Stimulated activated CD4-positive, alpha-beta T cell treated with anti-CD3 and anti-CD28 coated beads, Interleukin-2, amount 100 ng/mL, for 24 hours (primary cell): ENCODE measurements at places on chromosomes 5 and 9.

DNA sequence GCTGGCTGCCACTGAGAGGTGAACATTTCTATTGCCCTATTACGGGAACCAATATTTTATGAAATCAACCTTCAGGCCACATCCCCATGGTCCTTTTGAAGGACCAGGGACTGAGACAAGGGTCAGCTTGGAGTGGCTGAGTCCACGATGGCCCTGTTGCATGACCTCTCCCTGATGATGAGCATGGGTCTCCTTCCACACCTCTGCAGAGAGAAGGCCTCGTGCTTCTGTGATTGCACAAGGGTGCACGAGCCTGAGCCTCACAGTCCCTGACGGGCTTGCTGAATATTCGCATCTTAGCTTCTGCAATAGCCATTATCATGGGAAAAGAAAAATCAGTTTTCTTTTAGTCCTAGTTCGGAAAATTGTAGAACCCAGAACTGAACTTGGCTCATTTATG lies 255.0 kb upstream of the IRX2 start:
- no peak for DNase-seq

- DNase-seq = no peak
Measured at GRCh38 chr9:89448381-89448780, 49.5 kb downstream of the SEMA4D start.

DNA sequence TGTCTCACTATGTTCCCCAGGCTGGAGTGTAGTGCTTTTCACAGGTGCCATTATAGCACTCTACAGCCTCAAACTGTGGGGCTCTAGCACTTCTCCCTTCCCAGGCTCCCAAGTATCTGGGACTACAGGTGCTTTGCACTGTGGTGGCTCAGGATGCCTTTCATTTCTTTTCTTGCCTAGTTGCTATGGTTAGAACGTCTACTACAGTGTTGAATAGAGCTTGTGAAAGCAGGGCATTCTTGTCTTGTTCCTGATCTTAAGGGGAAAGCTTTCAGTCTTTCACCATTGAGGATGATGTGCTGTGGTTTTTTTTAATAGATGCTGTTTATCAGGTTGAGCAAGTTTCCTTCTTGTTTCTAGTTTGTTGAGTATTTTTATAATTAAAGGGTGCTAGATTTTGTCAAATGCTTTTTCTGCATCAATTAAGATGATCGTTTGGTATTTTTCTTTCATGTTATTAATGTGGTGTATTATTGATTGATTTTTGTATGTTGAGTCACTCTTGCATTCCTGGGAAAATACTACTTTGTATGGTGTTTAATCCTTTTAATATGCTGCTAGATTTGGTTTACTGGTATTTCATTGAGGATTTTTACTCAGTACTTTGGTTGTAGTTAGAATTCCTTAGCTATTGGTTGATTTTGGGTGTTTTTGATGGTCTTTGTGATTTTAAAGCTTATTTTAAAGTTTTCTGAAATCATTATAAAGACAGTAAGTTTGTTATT lies 35.6 kb downstream of the GPBP1 start:
- no peak for DNase-seq

DNA sequence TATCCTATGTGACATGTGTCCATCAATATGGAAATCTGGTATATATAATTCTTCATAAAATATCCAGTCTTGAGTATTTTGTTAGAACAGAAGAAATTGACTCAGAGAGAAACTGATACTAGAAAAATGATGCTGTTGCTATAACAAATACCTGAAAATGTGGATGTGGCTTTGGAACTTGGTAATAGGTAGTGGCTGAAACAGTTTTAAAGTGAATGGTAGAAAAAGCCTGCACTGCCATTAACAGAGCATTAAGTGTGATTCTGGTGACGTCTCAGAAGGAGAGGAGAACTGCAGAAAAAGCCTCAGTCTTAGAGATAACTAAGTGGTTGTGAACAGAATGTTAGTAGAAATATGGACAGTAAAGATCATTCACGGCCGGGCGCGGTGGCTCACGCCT lies 634.9 kb upstream of the ZNF608 start:
- no peak for DNase-seq

GRCh38 chr5:21774801-21775200 lies 1078.3 kb downstream of the CDH12 start:
- no peak for DNase-seq

GRCh38 chr5:31427013-31427723 lies 104.7 kb downstream of the DROSHA start:
- no peak for DNase-seq

DNA sequence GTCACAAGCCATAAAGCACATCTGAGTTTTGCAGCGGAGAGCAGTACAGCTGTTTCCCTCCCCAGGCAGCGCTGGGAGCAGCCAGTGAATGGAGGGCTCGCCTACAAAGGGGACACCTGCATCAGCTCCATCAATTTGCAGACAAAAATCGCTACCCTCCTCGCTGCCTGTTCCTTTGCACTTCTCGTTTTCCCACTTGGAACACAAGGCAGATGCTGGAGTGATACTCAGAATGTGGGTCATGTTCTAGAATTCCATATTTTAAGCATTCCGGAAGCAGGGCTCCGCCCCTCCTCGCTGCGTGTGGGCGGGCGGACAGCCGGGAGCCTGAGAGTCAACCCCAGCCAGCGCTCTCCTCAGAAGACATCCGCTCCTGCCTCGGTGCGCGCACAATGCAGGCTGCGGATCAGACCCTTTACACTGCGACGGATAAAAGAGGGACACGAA lies 92.1 kb downstream of the LMNB1 start:
- peak; percentile 56 for DNase-seq

GRCh38 chr5:73820326-73820725 lies 194.3 kb downstream of the ARHGEF28 start:
- DNase-seq = no peak

GRCh38 chr5:103808464-103809106 lies 246.0 kb upstream of the NUDT12 start:
- peak; percentile 1 for DNase-seq

GRCh38 chr5:111820072-111820471 lies 63.1 kb upstream of the NREP start:
- DNase-seq = no peak

- peak; percentile 60 for DNase-seq
Measured at GRCh38 chr9:121369595-121370265, at the start of gene STOM. Gene STOM, minus strand, starts transcription at chr9:121370250. Its CDS starts 63 bp downstream, at chr9:121370187.

DNA sequence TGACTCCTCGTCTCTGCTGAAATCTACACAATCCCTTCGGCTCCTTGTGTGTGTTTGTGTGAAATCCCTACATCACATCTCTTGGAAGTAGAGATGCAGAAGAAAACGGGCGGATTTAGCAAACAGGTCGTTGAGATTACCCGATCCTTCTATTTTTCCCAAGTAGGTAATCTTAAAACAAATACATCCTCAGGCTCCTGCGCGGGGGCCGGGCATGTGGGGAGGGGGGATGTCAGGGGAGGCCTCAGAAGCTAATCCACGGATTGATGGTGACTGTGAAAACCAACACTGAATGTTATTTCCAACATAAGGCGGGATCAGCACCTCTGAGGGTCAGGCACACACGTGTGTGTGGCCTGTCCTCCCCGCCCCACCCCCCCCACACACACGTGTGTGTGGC lies 137.8 kb downstream of the ROR2 start:
- no peak for DNase-seq

DNA sequence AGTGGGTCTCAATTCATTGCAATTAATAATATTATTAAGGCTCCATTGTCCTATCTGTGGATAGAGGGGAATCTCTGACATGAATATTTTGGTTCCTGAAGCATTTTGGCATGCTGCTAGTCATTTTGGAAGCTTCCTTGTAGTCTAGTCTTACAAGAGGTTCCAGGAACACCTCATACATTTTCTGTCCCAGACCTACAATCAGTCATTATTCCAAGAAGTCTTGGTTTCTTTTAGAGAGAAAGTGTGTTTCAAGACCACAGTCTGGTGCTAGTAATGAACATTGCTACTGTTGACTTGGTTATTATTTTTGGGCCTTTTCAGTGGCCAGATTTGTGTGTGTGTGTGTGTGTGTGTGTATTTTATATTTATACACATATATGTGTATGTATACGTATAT lies 98.9 kb downstream of the ERCC6L2 start:
- DNase-seq = no peak

DNA sequence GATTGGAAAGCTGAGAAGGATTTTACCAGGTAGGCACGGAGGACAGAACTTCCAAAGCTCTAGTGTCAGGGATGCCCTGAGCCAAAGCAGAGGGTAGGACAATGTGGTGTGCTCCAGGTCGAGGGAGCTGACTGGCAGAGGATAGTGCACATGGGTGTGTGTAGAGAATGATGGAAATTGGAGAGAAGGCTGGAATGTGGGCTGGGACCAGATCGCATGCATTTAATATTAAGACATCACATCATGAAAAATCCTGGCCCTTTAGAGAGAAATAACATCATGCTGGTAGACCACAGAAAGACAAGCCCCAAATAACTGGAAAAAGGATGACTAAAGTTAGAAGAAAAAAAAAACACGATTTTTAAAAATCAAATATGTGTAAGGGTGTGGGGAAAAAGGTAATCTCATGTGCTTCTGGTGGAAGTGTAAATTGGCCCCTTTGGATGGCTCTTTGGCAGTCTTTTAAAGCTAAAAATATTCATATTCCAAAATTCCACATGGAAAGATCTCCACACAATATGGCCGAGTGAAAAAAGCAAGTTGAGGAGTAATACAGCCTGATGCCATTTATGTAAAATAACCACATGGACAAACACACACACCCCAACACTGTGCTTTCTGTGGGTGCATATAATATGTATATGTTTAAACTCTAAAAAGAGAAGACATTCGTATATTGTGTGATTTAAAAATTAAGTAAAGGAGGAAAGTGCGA lies 67.0 kb upstream of the TGFBR1 start:
- no peak for DNase-seq

DNA sequence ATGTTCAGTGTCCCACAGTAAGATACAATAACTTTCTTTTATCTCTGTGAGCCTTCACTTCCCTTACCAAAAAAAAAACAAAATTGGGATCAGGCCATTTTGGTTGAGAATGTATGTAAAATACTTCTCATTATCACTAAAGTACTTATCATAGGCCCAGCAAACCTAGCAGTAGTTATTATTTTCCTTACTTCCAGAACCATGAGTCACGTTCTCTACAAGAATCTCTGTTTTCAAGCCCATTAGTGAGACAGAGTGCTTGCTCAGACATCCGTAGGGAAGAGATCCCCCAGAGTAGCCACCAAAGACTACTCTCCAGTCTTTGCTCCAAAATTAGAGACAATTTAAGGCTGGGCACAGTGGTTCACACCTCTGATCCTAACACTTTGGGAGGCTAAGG lies 103.9 kb upstream of the NR5A1 start:
- no peak for DNase-seq

- DNase-seq = no peak
Measured at GRCh38 chr9:89929673-89930480, 325.1 kb downstream of the GADD45G start.

DNA sequence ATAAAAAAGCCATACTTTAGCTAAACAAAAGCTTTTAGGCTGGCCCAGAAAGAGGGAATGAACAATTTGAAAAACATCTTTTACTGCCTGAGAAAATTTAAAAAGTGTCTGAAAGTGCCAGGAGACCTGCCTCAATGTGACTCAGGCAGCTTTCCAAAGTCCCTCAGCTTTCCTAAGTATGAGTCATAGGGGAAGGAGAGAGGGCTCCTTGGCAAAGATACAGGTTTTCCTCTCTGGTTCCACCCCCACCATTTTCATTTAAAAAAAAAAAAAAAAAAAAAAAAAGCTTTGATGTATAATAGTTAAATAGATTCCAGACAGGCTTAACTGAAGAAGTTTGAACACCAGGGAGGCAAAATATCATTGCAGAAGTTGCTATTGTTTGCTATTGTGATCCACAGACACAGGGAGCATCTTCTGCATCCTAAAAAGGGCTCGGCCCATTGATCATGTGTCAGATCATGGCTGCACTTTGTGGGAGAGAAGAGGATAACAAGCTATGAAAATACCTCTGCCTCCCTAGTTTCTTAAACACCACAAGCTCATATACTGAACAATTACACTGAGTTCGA lies 71.5 kb downstream of the MRPS27 start:
- DNase-seq = no peak

DNA sequence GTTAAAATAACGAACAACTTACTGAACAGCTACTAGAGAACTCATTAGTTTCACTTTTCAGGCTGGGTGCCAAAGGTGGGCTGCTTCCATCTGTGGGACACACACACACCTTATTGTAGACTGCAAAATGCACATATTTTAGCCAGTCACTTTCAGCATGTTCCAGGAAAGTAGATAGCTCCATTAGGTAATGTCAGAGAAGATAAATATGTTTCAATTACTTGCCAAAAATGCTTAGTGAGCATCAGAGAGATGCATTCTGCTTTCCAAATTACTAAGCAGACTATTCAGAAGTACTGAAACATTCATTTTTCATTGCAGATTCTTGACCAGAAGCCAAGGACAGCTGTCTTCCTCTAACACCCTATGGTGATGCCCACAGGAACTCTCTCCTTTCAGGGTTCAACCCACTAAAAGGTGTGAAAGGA lies 56.2 kb upstream of the APC start:
- no peak for DNase-seq

- DNase-seq = no peak
Measured at GRCh38 chr5:106135473-106135872, 1535.3 kb downstream of the EFNA5 start.

DNA sequence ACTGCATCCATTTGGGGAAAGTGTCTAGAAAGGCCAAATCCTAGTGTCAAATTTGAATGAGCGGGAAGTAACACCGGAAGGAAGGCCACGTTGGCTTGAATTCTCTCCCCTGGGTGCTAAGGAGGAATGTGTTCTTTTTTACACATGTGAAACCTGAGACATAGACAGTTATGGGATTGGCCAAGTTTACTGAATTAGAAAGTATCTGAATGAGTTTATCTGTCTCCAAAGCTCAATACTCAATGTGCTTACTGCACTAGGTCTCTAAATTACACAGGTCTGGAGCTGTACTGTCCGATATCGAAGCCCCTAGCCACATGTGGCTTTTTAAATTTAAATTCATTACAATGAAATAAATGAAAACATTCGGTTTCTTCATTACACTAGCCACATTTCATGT lies 6.0 kb downstream of the DMRT1 start:
- no peak for DNase-seq

DNA sequence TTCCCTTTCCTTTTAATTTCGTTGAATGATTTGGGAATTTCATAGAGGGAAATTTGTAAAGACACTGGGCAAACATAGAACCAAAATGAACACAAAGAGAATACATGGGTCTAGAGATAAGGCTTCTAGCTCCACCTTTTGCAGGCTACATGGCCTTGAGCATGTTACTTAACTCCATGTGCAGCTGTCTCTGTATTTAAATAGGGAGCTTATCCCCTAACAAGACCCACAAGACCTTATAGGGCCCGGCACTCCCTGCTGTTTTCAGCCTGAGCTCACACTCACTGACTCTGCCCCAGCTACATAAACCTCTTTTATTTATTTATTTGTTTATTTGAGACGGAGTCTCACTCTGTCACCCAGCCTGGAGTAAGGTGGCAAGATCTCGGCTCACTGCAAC lies 30.6 kb upstream of the TLE1 start:
- no peak for DNase-seq

- peak; percentile 38 for DNase-seq
Measured at GRCh38 chr9:137286975-137287383, 9.5 kb downstream of the TOR4A start.
